ENCODE measurements at places on chromosomes 2 and 18.

- no peak for DNase-seq
Measured at GRCh38 chr2:127106457-127106990, 430 bp downstream of the BIN1 start.

DNA sequence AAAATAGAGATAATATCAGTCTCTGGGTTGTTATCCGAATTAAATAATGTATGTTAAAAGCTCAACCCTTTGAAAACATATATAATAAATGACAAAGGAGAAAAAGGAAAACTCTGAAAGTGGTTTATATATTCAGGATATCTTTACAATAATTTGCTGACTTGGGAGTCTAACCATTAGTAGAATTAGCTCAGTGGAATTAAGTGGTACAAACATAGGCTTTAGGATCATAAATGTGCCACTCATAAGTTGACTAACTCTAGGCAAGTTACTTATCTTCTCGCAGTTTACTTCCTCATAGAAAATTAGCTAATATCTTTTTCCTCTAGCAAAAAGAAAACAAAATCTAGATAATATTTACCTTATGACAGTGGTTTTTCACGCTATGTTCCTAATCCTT, 44.6 kb downstream of the HEATR5B start:
- no peak for DNase-seq

DNA sequence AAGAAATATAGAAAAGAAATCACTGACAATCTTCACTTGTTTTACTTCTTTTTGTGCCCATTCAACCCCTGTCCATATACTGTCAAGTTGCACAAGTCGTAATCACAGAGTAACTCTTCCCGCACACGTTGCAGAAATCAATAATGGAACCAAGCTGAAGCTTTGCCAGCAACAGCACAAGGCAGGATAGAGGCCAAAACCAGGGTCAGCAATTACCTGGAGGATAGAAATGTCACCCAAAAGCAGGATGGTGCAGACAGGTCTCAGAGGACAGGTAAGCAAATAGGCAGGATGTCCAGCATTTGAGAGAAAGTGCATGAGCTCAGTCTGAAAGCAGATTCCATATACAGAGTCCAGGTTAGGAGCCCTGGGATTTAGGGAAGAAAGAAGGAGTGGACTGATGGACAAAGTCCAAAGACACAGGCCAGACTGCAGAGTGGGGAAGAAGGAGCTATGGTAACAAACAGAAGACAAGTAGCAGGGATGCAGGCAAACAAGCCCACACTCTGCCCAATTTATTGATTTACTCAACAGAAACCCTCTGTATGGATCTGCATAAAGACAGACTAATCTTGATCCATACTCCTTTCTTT, 52.7 kb downstream of the PID1 start:
- DNase-seq, result no peak

DNA sequence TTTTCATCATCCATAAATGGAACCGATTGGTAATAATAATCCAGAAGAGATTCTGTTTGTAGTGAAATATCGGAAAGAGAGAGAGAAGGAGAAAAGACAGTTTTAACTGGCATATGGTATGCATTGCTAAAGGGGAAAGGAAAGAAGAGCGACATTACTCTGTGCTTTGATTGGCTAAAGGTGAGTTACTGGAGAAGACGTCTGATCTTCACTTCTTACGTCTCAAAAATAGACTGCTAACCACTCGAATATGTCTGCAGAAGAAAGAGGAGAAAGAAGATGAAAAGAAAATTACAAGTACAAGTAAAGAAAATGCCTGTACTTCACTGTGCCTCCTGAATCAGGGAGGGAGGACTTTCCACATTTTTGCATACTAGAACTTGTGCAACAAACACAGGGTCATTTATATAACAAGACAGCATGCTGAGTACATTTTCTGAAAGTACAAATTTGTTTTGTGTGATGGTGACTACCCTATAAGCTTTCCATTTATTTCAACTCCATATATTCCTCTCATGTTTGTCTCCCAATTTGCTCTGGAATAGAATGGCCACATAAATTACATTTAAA, 787.2 kb downstream of the RNF144A start:
- no peak for DNase-seq

DNA sequence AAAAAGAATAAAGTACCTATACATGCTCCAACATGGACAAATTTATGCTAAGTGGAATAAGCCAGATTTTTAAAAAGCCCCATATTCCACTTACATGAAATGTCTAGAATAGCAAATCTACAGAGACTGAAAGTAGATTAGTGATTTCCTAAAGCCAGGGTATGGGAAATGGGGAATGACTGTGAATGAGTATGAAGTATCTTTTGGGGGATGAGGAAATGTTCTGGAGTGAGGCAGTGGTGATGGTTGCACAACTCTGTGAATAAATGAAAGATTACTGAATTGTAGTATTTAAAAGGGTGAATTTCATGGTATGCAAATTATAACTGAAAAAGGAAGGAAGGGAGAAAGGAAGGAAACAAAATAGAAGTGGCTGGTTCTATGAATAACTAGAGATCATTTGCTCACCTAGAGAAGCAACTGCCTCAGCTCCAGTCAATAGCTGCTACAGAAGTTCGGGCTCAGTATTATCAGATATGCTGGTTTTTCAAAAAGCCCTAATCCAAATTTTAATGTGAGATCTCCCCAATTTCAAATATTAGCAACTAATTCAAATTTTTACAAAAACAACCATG, 39.3 kb downstream of the MAP3K2 start:
- no peak for DNase-seq

DNA sequence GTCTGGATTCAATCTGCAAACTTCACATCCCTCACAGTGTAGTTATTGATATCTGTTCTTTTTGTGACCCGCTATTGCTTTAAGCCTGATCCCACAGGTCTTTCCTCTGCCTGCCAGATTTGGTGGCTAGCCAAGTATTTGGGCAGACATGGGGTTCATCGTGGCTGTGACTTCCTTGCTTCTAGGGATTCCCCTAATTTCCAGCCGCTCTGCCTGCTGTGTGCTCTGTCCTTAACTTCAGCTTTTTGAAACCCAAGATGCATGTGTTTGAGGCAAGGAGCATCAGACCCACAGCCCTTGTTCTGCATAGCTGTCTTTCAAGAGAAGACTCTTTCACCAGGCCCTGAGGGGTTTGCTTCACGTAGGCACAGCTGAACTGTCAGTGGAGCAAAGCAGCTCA, 54.2 kb downstream of the NCAPH start:
- no peak for DNase-seq

DNA sequence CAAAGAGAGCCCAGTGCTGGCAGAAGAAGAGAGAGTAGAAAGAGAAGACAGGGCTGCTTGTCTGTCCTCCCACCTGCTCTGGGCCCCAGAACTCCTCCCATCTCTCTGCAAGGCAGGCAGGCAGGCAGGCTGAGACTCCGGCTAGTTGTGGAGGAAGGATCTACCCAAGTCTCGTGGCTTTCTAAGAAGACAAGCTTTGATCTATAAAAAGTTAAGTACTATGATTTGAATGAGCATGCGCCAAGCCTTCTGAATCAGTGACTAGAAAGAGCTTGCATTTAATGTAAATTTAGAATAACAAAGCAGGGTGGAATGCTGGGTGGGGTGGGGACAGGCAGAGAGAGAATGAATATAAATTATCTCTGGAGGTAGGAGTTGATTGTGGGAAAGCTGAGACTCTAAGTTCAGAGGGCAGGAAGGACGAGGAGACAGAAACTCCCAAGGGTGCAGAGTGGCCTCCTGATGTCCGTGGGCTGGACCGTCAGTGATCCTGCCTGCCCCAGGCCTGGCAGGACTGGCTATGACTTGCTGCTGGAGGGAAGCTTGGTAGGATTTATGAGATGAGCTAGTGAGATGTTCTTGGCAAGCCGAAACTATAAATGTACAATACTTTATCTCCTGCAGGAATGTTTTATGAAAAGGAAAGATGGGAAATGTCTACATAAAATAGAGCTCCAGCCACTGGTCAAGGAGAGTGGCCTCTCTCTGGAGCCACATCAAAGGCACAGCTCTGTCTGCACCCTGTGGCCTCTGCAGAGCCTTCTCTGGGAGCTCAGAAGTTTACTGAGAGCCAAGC, 447.5 kb downstream of the TNS1 start:
- DNase-seq, result no peak

GRCh38 chr2:166568409-166568808, 74.4 kb upstream of the SCN7A start:
- DNase-seq, result no peak

Data from Caco-2 (cell line).